ENCODE measurements at places on chromosomes 13 and 19.
A peak's percentile ranks its signal among the peaks of the same experiment; 100 is the strongest.

DNA sequence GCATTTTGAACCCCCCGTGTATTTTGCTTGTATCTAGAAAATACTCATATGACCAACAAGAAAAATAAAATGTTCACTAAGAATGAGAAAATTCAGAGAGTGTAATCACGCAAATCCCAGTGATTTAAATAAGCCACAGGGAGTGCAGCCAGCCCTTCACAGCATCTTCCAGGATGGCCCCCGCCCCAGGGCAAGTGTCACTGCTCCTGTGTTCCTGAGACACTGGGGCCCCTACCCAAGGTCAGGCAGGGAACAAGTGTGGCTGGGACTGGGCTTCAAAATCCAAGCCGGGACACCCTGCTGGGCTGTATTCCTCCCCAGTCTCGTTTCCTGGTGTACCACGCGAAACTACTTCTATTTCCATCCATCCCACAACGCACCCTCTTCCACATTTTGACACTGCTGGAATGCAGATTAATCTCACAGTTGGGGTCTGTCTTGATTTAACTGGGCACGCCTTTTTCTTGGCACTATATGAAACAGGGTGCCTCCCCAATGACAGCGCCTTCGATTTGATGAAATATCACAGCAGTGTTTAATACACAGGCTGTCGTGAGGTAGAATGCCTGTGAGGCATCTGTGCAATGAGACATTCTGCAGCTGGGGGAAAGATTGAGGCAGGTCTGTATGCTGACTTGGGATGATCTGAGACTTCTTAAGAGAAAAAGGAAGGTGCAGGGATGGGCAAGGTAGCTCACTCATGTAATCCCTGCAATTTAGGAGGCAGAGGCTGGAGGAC lies 18.3 kb upstream of the CCNP start:
- no peak for DNase-seq

- peak; percentile 80 for DNase-seq
Measured at GRCh38 chr19:44951179-44952159, 3.7 kb upstream of the CLPTM1 start.

DNA sequence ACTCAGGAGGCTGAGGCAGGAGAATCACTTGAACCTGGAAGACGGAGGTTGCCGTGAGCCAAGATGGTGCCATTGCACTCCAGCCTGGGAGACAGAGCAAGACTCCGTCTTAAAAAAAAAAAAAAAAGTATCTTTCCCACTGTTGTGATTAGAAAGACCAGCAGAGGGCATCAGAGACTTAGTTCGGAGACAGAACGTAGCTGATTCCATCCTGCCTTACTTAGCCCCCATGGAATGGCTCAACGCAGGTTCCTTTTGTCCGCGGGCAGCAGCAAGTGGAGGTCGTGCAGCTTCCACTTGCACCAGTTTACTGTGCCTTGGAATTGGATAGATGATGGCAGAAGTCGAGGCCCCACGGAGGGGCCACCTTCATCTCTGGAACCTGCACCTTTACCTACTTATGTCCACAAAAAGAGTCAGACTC lies 8.1 kb downstream of the TIMM29 start:
- peak; percentile 86 for DNase-seq

DNA sequence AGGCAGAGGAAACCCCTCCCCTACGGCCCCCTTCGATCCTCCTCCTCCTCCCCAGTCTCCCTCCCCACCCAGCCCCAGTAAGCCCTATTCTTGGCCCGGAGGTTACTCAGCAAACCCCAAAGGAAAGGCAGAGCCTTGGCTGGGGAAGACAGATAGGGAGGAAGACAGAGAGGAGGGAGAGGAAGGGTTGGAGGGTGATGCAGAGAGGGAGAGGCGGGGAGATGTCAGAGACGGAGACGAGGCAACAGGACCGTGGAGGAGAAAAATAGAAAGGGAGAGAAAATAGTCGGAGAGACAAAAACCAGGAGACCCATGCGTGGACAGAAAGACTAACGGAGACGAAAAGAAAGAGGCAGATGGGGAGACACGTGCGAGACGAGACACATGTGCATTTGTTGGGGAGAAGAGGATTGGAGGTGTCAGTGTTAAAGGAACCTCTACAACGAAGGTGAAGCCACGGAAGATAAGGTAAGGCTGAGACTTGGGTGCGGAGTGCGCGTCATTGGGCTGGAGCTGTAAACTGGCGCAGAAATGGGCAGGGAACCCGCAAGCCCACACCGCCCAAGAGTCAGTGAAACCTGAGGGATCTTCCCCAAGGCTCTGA lies 2.9 kb downstream of the TGFB1 start:
- DNase-seq: no peak

- DNase-seq: no peak
Measured at GRCh38 chr19:40692212-40692551, 1.7 kb upstream of the NUMBL start.

- DNase-seq: no peak
Measured at GRCh38 chr13:97327506-97328221, 105.5 kb downstream of the MBNL2 start.

GRCh38 chr19:49468746-49469447 lies 5.1 kb upstream of the FLT3LG start:
- no peak for DNase-seq

GRCh38 chr19:4152241-4152998 lies 1.0 kb upstream of the CREB3L3 start:
- no peak for DNase-seq

DNA sequence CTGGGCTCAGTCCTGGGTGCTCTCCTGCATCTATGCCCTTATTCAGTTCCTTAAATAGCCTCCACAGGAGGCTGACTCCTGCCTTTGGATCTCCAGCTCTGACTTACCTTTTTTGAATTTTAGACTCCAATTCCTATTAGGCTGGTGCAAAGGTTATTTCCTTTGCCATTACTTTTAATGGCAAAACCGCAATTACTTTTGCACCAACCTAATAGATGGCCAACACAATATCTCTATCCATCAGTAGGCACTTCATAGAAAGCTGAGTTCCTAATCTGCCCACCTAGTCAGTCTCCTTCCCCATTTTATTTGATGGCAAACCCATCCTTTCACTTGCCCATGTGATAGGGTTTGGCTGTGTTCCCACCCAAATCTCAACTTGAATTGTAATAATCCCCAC lies 95.3 kb downstream of the CACNA1A start:
- DNase-seq: no peak
